ENCODE measurements at places on chromosomes 5 and 9. TPM values are rescaled to one million over a fixed set of nuclear protein-coding genes. Genes with fewer than 3 reads are reported as not detected.

DBH gene
- total RNA-seq, result not detected

IL5 gene
- not detected for total RNA-seq

XPA gene
- total RNA-seq, result 18.4 TPM

NTRK2 gene
- total RNA-seq, result 35.6 TPM

CKMT2 gene
- 91.3 TPM for total RNA-seq

TNFSF8 gene
- 0.49 TPM for total RNA-seq

ABLIM3 gene
- 33.2 TPM for total RNA-seq

DRD1 gene
- under 0.01 TPM for total RNA-seq

CER1 gene
- 0.22 TPM for total RNA-seq

SLIT3 gene
- 7.4 TPM for total RNA-seq

PLAC8L1 gene
- total RNA-seq, result 0.18 TPM

DNA sequence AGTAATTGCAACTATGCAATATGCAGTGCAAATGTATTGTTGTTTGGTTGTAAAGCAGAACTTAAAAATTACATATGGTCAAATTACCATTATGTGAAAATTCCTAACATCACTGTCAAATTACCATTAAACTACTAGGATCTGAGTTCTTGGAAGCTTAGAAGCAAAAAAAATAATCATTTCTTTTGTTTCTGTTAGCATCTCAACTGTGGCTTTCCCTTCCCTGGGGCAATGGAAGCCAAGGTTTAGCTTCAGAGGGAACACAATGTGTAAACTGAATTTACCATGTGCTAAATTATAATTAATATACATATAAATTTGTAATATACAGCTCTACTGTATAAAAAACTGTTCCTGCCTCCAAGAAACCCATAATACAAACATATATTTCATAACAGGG, 159.4 kb downstream of the GNAQ start:
- no peaks in the 10 kb centered on the region for H3K27me3 ChIP-seq
- H3K4me1 ChIP-seq, result peaks cover 4% of the 10 kb centered on the region
- no peak overlapping the region for H3K27ac ChIP-seq
- H3K36me3 ChIP-seq, result no peaks in the 10 kb centered on the region

GRCh38 chr9:131813116-131813515, 73.2 kb upstream of the RAPGEF1 start:
- no peaks in the 10 kb centered on the region for H3K36me3 ChIP-seq
- H3K4me1 ChIP-seq, result peaks cover 11% of the 10 kb centered on the region
- peaks cover 57% of the 10 kb centered on the region for H3K27me3 ChIP-seq

- H3K4me1 ChIP-seq, result no peaks in the 10 kb centered on the region
- H3K36me3 ChIP-seq, result no peaks in the 10 kb centered on the region
- no peak overlapping the region for H3K27ac ChIP-seq
- H3K27me3 ChIP-seq, result no peaks in the 10 kb centered on the region
Observed at GRCh38 chr5:61496446-61496845, 164.4 kb downstream of the ZSWIM6 start.

DNA sequence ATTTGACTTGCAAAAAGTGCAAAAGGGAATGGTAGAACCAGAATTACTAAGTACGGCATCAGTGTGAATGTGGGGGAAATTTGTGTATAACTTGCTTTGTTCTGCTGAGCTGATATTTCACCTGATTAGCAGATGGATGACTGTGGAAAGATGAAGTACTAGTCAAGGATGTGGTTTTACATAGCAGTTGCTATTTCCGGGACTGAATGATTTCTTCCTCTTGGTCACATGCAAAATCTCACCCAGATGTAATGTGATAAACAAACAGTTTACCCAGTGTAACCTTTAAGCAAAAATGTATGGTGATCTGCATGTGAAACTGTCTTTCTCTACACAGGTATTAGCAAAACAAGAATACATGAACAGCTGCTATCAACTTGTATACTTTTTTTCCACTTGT, 46.1 kb downstream of the DCP2 start:
- H3K27me3 ChIP-seq, result no peaks in the 10 kb centered on the region
- DNase-seq, result no peak
- peaks cover 29% of the 10 kb centered on the region for H3K36me3 ChIP-seq
- peaks cover 3% of the 10 kb centered on the region for H3K4me1 ChIP-seq
- H3K4me3 ChIP-seq, result no peak overlapping the region

DNA sequence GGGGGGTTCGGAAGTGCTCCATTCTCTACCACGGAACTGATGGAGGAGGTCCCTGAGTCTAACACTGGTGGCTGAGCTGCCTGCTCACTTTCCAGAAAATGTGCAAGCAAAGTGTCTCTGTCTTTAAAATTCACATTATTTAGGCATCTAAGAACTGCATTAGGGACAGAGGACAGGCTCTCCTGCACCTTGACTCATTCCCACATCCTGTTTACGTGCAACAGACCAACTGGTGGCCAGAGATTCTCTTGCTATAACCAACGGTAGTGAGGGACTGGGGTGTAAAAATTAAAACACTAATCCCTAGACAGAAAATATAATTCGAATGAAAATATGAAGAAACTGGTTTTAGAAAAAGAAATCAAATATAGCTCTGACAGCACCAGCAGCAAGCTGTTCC, 320.9 kb downstream of the IRX2 start:
- H3K27ac ChIP-seq, result no peak overlapping the region
- DNase-seq, result no peak
- no peaks in the 10 kb centered on the region for H3K4me1 ChIP-seq
- no peaks in the 10 kb centered on the region for H3K36me3 ChIP-seq
- H3K4me3 ChIP-seq, result no peak overlapping the region

DNA sequence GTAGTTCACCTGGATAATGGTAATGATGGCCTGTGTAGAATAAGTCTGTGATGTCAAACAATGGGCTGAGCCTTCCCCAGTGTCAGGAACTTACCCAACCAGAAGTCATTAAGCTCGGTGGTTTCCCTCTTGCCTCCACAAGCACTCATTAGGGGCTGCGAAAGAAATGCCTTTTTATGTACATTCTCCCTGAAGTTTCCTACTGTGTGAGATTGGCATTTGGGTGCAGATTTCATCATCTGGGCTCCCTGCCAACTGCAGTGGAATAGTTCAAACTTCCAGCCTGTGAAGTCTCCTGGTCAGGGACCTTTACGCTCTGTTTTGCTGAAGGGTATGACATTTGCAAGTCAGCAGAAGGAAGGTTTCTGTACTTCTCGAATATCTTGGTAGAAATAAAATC, 41.6 kb upstream of the TMEM215 start:
- H3K27ac ChIP-seq, result no peak overlapping the region
- H3K4me1 ChIP-seq, result no peaks in the 10 kb centered on the region
- no peak for DNase-seq
- no peaks in the 10 kb centered on the region for H3K36me3 ChIP-seq
- H3K27me3 ChIP-seq, result no peaks in the 10 kb centered on the region

- H3K27ac ChIP-seq, result peak overlapping the region; percentile 44
- no peaks in the 10 kb centered on the region for H3K27me3 ChIP-seq
- H3K4me1 ChIP-seq, result no peaks in the 10 kb centered on the region
- peak; percentile 72 for DNase-seq
- H3K36me3 ChIP-seq, result no peaks in the 10 kb centered on the region
- no peak overlapping the region for H3K4me3 ChIP-seq
Observed at GRCh38 chr9:72788966-72789735, 163.7 kb downstream of the ALDH1A1 start.

DNA sequence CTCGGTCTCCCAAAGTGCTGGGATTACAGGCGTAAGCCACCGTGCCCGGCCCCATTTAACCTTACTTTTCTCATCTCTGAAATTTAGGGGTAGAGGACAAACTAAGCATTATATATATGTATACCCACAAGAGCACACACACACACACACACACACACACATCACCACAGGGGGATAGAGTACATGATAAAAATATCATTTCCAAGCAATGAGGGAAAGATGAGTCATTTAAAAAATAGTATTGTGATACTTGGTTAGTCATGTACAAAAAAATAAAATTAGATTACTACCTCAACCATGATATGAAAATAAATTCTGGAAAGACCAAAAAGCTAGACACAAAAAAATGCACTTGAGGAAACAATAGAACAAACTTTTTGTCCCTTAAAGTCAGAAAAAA, 67.2 kb downstream of the CDH18 start:
- H3K27ac ChIP-seq, result no peak overlapping the region
- H3K4me3 ChIP-seq, result no peak overlapping the region
- no peaks in the 10 kb centered on the region for H3K36me3 ChIP-seq
- DNase-seq, result no peak
- H3K4me1 ChIP-seq, result no peaks in the 10 kb centered on the region

- no peak overlapping the region for H3K27ac ChIP-seq
- H3K27me3 ChIP-seq, result no peaks in the 10 kb centered on the region
- no peaks in the 10 kb centered on the region for H3K36me3 ChIP-seq
- DNase-seq, result no peak
- H3K4me1 ChIP-seq, result peaks cover 32% of the 10 kb centered on the region
Observed at GRCh38 chr9:89494199-89494598, 3.7 kb downstream of the SEMA4D start.

GRCh38 chr5:43203373-43203772, 11.3 kb downstream of the NIM1K start:
- H3K27ac ChIP-seq, result no peak overlapping the region
- no peaks in the 10 kb centered on the region for H3K27me3 ChIP-seq
- H3K4me3 ChIP-seq, result no peak overlapping the region
- no peaks in the 10 kb centered on the region for H3K4me1 ChIP-seq
- no peaks in the 10 kb centered on the region for H3K36me3 ChIP-seq

DNA sequence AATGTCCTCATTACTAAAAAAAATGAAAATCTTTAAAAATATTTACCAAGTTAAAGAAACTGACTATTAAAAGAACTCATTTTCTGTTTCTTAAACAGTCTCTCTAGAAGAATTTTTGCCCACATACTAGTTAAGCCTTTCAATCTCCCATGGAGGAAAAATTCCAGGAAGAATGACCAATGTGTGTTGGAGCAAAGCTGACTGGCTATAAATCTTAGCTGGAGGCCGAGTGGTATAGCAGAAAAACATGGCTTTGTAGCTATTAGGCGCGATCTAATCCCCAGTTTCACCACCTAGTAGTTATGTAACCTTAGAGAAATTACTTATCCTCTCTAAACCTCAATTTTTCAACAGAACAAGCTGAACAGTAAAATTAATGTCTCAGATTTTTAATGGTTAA, 135.5 kb upstream of the PRLR start:
- peak; percentile 16 for DNase-seq
- H3K4me3 ChIP-seq, result no peak overlapping the region
- H3K27me3 ChIP-seq, result no peaks in the 10 kb centered on the region
- H3K36me3 ChIP-seq, result no peaks in the 10 kb centered on the region
- no peak overlapping the region for H3K27ac ChIP-seq
- no peaks in the 10 kb centered on the region for H3K4me1 ChIP-seq

DNA sequence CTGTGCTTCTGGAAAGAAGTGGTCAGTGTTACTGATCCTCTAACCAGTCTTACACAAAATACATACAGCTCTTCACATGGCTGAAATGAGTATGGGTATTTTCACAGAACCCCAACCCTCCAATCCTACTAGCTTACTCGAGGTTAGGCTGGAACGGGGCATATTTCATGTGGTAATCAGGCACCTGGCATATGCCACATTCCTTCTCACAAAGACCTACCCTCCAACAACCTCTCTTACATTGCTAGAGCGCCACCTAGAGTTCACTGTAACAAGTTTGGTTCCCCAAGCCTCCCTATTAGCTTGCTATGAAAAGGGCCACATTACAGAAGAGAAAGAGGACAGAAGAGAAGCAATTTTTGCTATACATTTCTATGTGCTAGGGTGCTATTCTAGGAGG, 597.3 kb downstream of the PRELID2 start:
- no peaks in the 10 kb centered on the region for H3K36me3 ChIP-seq
- no peak overlapping the region for H3K27ac ChIP-seq
- H3K27me3 ChIP-seq, result no peaks in the 10 kb centered on the region
- no peak overlapping the region for H3K4me3 ChIP-seq

DNA sequence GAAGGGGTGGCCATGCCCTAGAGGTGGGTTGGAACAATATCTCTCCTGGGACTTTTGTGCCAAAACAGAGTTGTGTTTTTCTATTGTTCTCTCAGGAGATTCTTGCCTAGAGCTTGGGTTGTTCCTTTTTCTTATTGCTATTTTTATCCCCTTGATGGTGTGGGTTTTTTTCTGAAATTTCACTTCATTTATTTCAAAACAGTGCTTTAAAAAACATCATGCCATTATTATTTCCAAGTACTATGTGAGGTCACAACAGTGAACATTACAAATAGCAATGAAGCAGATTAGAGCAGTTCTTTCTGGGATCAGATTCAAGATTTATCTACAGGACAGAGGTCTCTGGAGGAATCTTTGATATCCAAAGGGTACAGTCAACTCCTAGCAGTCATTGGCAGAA, 76.6 kb downstream of the ACTBL2 start:
- no peak overlapping the region for H3K27ac ChIP-seq
- no peak overlapping the region for H3K4me3 ChIP-seq
- peaks cover 2% of the 10 kb centered on the region for H3K4me1 ChIP-seq
- peak; percentile 43 for DNase-seq
- H3K36me3 ChIP-seq, result no peaks in the 10 kb centered on the region
- no peaks in the 10 kb centered on the region for H3K27me3 ChIP-seq

DNA sequence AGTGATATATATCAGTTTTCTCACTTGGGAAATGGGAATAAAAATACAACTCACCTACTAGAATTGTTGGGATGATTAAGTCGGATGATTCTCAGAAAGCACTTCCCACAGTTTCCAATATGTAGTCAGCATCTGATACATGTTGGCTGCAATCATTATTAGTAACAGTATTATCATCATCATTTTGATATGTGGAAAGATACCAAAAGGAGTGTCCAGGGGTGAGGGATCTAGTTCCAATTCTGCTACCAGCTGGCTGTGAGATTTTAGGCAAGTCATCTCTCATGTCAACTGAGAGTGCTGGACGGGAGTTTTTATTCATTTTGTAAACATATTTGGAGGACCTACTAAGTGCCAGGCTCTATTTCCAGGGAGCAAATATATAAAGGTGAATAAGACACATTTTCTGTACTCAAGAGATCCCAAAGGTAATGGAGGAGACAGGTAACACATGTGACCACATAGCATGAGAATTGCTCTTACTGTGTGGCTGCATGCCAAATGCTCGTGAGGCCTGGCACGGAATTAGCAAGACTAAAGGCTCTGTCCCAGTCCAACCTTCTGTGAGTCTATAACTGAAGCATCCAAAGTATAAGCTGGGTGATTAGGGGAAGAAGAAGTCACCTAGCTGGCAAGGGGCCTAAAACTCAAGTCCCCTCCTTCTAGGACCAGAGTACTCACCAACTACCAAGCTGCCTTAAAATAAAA, 83.0 kb downstream of the GRIA1 start:
- no peaks in the 10 kb centered on the region for H3K27me3 ChIP-seq
- H3K27ac ChIP-seq, result no peak overlapping the region
- no peak for DNase-seq
- H3K4me3 ChIP-seq, result no peak overlapping the region
- H3K36me3 ChIP-seq, result no peaks in the 10 kb centered on the region
- H3K4me1 ChIP-seq, result no peaks in the 10 kb centered on the region

GRCh38 chr5:73205305-73205704, 32.3 kb downstream of the TMEM174 start:
- H3K36me3 ChIP-seq, result no peaks in the 10 kb centered on the region
- no peak overlapping the region for H3K27ac ChIP-seq
- H3K4me1 ChIP-seq, result peaks cover 24% of the 10 kb centered on the region
- no peak overlapping the region for H3K4me3 ChIP-seq
- no peaks in the 10 kb centered on the region for H3K27me3 ChIP-seq

DNA sequence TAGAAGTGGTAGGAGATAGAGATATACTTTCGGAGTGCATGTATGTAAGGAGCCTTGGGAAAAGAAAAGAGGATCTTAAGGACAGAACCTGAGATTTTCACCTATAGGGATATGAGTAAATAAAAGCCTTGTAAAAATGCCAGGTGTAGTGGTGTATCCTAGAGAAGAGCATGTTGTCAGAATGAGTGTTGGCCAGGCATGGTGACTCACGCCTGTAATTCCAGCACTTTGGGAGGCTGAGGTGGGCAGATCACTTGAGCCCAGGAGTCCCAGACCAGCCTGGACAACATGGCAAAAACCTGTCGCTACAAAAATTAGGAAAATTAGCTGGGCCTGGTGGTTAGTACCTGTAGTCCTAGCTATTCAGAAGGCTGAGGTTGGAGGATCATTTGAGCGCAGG, 76.0 kb downstream of the IPO11 start:
- no peak for DNase-seq
- no peaks in the 10 kb centered on the region for H3K4me1 ChIP-seq
- no peaks in the 10 kb centered on the region for H3K27me3 ChIP-seq
- H3K27ac ChIP-seq, result no peak overlapping the region

All from muscle of leg (tissue), 16 donors.